ENCODE measurements at places on chromosomes 7 and 10.

GRCh38 chr10:78817361-78817760 lies 251.4 kb upstream of the ZMIZ1 start:
- DNase-seq, result no peak

- DNase-seq, result no peak
Observed at GRCh38 chr10:29063806-29064644, 224.8 kb upstream of the LYZL1 start.

DNA sequence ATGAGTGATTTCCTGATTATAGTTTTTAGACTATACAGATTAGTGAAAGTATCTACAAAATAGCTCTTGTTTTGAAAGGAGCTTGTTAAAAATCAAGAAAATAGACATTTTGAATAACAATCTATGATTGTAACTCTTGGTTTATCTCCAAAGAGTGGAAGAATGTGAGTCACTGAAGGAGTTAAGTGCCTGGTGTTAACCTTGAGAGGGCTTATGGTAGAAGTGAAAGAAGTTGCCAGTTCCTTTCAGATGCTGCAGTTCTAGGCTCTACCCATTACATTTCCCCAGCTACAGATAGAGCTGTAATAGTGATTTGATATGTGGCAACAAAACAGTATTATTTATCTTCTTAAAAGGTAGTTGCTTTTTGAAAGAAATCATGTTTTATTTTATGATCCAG lies 12.7 kb downstream of the NRBF2 start:
- DNase-seq, result no peak

DNA sequence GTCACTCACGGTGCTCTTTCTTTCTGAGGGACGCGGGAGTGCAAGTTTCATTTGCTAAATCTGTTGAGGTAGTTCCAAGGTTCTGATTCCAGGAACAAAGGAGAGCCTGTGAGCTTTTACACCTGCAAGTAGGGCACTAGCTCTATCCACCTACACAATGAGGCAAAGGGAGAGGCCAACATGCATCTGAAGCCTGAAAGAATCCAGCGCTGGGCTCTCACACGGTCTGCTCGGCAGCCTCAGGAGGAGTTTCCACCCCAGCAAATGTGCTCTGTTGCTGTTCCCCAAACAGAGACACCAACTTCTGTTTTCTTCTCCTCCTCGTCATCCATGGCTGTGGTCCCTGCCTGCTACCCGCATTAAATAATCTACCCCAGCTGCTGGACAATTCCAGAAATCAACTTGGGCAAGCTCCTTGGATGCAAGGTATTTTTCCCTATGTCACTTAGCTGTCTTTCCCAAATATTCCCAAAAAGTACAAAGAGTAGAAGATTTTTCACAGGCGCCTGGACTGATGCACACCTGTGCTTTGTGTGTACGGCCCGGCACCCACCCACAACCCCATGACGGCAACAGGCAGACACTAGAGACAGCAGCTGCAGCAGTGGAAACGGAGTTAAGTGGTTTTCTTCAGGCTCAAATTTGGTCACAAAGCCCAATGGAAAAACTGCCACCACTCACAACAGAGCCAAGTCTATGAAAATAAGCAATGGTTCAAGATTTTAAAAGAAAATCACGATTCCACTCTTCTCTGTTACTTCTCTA lies 176.8 kb downstream of the ZMYND11 start:
- DNase-seq, result no peak

DNA sequence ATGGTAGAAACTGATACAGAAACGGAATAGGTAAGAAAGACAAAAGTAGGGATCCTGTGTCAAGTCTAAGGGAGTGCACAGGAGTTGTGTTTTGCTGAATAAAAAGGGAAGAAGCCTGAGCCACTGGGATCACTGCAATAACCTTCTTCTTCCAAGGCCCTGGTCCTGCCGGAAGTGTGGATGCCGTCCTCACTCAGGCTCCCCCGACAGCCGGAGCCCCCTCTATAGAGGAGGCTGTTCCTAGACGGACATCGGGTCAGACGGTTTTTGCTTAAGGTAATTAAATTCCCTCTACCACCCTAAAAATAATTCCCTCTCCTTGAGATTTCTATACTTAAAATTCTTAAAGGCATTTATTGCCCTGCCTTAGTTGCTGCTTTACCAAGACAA lies 566.9 kb downstream of the PTPRN2 start:
- DNase-seq, result no peak

GRCh38 chr7:116315293-116315692 lies 105.0 kb downstream of the TES start:
- no peak for DNase-seq

GRCh38 chr7:158618745-158619140 lies 31.1 kb upstream of the PTPRN2 start:
- no peak for DNase-seq

- DNase-seq, result no peak
Observed at GRCh38 chr7:127485482-127485881, 93.0 kb upstream of the ZNF800 start.

GRCh38 chr10:89080660-89081059 lies 90.1 kb downstream of the FAS start:
- DNase-seq, result no peak

- no peak for DNase-seq
Observed at GRCh38 chr7:26685606-26686005, 178.8 kb downstream of the SKAP2 start.

GRCh38 chr10:78620985-78621799 lies 447.6 kb upstream of the ZMIZ1 start:
- DNase-seq, result no peak

DNA sequence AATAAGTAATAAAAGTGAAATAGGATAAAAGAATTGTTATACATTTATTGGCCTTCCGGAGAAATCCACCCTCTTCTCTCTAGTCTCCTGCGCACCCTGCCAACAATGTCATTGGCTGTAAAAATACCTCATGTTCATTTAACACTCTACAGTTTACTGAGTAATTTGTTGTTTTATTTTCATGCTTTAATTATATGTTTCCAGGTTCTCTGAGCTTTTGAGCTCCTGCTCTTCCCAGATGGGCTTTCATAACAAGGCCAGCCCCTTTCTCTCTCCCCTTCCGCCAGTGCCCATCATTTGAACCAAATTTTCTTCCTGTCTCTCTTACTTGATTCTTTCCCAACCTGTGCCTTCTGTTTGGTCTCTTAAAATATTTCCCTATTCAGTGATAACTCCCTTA lies 144.6 kb upstream of the PRSS1 start:
- no peak for DNase-seq

- DNase-seq, result no peak
Observed at GRCh38 chr7:148814922-148815559, 69.0 kb downstream of the EZH2 start.

DNA sequence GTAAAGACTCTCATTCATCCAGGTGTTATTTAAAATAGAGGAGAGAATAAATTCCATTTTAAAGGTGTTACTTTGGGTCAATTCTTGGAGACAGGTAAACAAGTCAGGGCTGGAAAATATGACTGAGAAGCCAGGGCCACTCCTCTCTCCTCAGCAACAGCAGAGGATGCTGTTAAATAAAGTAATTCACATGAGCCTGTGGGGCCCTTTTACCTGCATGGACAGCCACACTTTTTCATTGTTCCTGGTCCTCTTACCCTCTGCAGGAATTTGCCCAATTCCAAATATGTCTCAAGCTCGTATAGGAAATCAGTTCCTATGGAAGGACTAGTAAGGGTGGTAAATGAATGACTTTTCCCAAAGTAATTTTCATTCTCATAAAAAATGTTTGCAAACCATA lies 420.1 kb upstream of the KLF6 start:
- no peak for DNase-seq

DNA sequence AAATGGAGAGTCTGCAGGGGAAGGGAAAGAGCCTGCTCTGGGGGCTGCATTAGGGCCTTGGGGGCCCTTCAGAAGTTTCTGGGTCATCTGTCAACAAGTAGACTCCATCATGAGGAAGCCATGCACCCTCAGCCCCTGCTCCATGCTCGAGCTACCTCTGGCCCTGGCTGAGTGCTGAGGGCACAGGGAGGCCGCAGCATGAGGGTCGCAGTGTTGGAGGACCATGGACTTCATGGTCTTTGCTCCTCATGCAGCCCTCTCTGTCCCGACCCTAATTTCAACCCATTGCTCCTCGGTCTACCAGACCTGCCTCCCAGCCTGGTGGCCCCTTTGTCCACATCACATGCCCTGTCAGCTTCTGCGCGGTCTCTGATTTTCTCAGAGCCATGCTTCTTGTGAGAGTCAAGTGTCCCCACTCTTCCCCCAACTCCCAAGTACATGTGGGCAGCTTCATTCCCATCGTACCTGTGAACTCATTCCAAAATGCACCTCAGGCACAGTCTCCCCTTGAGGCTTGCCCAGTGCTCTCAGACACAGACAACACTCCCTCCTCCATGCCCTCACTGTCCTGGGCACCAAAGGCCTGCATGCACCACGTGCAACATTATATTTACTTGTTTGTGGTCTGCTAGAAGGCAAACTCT lies 14.7 kb downstream of the ZNF488 start:
- no peak for DNase-seq

GRCh38 chr10:46537309-46537708 lies 19.1 kb downstream of the GPRIN2 start:
- no peak for DNase-seq

DNA sequence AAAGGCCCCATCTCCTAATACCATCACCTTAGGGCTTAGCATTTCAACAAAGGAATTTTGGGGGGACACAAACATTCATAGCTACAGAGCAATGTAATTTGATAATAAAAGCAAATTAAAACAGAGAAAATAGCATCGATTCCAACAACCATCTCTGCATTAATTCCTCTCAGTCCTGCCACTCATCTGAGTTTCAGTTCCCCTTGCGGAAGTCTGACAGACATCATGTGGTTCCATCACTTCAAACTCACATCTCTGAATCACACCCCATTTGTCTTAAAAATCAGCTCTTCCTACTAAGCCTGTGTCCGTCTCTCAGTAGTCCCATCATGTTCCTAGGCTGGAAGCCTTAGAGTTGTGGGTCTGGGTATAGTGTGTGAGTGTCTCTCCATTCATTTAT lies 3.6 kb downstream of the ADCK2 start:
- DNase-seq, result no peak

GRCh38 chr10:77987671-77988255 lies 41.6 kb downstream of the POLR3A start:
- no peak for DNase-seq

GRCh38 chr7:5634107-5634950 lies 147.1 kb downstream of the RNF216 start:
- DNase-seq, result no peak

DNA sequence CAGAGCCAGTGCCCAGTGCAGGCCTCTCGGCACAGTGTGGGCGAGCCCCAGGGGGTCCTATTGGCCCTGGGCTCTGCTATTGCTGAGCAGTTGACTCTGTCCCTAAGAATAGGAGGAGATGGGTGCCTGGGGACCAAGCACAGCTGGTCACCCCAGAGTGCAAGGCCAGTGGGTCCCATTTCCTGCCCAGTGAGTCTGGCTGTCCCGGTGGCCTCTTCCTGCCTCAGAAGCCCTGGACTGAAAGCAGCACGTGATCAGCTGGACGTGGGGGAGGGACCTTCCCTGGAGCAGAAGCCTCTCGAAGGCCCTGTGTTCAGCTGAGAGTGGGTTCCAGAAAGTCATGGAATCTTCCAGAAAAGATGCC lies 42.0 kb downstream of the PWWP2B start:
- no peak for DNase-seq

GRCh38 chr10:92241158-92241500 lies 49.7 kb downstream of the CPEB3 start:
- no peak for DNase-seq

DNA sequence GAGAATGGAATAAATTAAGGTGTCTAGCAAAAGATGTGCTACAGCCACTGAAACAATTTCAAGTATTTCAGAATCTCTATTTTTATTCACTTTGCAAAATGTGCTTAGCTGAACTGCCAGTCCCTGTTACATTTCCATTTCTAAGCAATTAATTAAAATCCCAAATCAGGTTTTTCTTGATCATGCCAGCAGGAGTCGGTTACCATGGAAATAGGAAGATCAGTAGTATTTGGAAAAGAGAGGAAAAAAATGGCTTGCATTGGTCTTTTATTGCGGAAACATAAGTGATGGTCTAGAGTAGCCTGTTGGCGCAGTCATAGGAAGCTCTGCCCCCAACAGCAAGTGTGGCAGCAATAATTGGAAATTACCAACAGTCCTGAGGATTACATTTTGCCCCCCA lies 867.1 kb downstream of the GATA3 start:
- DNase-seq, result no peak

- no peak for DNase-seq
Observed at GRCh38 chr7:35691366-35691765, 3.6 kb downstream of the HERPUD2 start.

DNA sequence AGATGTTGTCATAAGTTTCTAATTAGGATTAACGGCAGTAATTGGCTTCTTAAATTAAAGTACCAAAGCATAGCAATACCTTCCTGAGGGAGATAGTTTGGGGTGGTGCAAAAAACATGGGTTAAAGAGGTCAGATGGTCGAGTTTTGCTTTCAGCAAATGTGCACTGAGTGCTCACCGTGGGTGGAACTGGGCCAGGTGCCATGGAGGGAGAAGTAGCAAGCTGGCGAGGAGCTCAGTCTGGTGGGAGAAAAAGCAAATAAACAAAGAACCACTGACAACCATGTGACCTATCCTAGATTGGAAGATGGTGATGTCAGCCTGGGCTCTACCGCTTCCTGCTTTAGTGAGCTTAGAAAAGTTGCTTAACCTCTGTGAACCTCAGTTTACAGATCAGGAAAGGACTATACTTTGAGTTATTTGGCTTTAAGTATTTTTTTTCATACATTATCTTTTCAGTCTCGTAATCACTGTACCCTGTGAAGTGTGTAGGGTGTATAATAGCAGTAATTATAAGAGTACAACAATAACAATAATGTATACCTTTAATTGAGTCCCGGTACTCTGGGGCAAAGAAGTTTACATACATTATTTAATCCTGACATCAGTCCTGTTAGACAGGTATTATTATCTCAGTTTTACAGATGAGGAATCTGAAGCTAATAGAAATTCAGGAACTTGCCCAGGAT lies 69.0 kb upstream of the PDCD4 start:
- DNase-seq, result no peak

- DNase-seq, result no peak
Observed at GRCh38 chr7:70599446-70600190, 532.3 kb upstream of the GALNT17 start.

GRCh38 chr10:31774928-31775650 lies 153.5 kb downstream of the ARHGAP12 start:
- no peak for DNase-seq

GRCh38 chr7:148807436-148807835 lies 76.7 kb downstream of the EZH2 start:
- no peak for DNase-seq

GRCh38 chr7:51313738-51314425 lies 2.7 kb downstream of the COBL start:
- no peak for DNase-seq

Measured in stimulated activated CD4-positive, alpha-beta T cell treated with anti-CD3 and anti-CD28 coated beads, TNF-alpha, amount 100 ng/mL, for 24 hours (primary cell).